ENCODE measurements at places on chromosomes 5 and 9. TPM values are rescaled to one million over a fixed set of nuclear protein-coding genes. Genes with fewer than 3 reads are reported as not detected.
A peak's percentile ranks its signal among the peaks of the same experiment; 100 is the strongest.

DNA sequence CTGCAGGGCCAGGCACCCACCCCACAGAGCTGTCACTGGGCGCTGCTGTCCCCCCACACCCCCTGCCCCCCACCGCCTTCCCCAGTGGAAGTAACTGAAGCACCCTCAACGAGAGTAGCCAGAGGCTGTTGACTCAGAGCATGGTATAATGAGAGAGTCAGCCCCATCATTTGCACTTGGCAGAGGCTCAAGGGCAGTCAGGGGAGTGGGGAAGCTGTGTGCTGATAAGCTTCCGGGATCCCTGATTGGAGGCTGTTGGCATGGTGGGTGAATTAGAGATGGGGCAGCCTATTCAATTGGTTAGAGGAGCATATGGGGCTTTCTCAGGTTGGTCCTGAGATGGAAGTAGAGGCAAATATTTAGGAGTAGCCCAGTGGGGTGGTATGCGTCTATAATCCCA lies 77.1 kb upstream of the GOLM1 start:
- DNase-seq = no peak

GRCh38 chr9:101458963-101459631 lies 23.5 kb upstream of the ALDOB start:
- peak; percentile 80 for DNase-seq

DNA sequence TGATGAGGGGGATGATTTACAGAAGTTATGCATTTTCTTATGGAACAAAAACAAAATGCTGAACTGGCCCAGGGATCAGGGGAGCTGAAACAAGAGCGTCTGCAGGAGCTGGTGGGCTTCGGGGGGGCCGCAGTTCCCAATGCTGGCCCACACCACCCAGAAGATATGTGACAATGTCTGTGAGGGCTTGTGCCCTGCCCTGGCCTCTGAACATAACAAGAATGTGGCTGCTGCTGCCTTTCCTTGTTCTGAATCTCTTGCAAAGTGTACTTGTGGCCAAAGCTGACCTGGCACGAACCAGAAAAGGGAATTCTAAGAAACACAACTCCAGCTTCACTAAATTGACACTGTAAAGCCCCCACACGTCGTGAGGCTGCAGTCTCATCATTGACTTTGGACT lies 66.7 kb downstream of the SEC61B start:
- no peak for DNase-seq

- DNase-seq = no peak
Measured at GRCh38 chr9:72563806-72564205, 42.4 kb downstream of the TMC1 start.

DNA sequence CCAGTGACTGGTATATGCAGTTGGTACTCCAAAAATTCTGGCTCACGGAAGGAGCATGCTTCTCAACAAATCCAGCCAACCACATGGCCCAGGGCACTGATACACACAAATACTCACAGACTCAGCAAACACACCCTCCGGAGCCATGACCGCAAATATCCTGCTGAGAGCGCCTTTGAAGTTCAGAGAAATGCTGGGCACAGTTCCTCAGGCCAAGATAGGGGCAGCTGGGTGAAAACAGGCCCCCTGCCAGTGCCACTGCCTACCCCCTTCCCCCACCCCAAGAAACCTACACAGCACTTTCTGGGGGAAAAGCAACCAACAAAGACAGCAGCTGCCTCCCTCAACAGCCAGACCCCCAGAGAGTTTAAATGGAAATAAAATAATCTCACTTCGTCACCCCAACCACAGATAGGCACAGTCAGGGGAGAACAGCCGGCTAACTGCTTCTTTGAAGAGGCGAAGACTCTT lies 120.0 kb downstream of the C5orf15 start:
- DNase-seq = no peak

DNA sequence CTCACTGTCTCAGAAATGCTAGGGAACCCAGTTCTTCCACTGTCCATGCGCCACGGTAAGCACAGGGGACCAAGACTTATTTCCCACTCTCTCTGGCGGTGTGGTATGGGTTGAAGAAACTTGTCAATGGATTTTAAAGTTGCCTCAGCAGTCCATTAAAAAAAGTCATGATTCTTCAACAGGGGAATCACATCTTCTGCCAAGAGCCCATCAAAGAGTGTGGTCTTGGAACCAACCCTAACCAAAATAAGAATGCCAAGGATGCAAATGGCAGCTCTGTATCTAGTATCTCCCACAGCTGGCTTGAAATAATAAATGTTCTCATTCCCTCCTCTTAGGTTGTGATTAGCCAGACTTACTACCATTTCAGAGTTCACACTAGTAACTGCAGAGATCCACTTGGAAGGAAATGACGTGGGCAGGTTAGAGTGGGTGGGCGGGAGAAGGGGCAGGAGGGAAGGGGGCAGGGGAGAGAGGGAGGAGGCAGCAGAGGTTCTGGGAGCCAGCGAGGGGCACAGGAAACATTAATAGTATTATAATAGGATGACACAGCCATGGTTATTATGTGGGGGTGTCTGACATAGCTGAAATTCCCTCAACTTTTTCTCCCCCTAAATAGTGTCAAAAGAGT lies 17.6 kb downstream of the PTCH1 start:
- no peak for DNase-seq

DNA sequence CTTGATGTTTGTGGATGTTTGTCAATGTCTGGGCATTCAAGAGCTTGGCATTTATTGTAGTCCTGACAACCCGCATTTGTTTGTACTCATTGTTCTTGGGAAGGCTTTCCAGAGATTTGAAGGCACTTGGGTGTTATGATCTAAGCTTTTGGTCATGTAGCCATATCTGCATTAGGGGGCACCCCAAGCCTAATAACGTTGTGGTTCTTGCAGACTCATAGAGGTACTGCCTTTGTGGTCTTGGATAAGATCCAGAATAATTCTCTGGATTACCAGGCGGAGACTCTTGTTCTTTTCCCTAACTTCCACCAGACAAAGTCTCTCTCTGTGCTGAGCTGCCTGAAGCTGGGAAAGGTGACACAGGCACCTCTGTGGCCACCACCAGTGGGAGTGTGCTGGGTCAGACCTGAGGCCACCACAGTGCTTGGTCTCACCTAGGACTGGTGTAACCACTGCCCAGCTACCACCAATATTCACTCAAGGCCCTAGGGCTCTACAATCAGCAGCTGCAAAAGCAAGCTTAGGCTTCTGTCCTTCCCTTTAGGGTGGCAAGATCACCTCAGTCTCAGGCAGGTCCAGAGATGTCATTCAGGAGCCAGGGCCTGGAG lies 144.4 kb upstream of the TAS2R1 start:
- peak; percentile 91 for DNase-seq

DNA sequence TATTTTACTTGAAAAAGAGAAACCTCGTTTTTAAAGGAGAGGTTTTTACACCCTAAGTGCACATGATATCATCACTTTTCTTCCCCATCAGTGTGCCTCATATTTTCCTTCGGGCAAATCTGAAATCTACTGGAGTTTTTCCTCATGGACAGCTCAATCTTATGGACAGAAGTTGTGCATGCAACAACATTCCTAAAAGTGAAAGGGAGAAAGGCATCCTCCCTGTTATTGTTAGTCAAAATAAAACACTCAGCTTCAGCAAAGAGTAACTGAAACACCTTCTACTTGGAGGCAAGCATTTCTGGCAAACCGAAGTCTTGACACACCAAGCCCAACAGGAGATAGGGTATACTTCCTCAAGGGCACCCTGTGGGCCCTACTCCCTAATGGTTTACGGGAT lies 217.9 kb downstream of the BNC2 start:
- DNase-seq = no peak

DNA sequence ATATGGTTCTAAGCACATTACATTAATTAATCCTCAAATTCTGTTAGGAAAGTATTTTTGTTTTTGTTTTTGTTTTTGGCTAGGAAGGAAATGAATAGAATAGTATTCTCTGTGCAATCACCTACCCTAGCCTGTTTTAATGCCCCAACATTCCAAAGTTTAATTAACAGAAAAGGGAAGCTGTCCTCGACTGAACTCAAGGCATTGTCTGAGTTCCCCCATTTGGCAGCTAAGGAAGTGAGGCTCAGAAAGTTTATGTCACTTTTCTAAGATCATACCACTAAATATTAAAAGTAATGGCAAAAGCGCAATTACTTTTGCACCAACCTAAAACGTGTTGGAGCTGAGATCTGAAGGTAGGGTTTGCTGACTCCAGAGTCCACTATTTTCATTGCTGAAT lies 59.8 kb downstream of the FGF1 start:
- DNase-seq = no peak

GRCh38 chr5:136399527-136399926 lies 34.2 kb upstream of the TRPC7 start:
- no peak for DNase-seq

DNA sequence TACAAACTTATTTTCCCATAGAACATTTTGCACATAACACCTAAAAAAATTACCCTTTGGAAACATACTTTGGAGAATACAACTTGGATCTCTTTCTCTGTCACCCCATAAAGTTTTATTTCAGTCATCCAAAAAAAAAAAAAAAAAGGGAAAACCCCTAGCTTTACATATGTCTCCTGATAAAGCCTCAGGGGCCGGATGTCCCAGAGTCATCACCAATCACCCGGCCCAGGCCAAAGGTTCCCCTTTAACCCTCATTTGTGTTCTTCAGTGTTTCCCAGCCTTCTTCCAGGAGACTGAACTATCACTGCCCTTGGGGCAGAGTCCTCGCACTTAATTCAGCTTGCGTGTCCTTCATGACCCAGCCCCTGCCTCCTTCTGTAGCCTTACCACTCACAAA lies 28.8 kb downstream of the ANXA6 start:
- no peak for DNase-seq

GRCh38 chr5:28403846-28404245 lies 1365.5 kb upstream of the CDH9 start:
- no peak for DNase-seq

DNA sequence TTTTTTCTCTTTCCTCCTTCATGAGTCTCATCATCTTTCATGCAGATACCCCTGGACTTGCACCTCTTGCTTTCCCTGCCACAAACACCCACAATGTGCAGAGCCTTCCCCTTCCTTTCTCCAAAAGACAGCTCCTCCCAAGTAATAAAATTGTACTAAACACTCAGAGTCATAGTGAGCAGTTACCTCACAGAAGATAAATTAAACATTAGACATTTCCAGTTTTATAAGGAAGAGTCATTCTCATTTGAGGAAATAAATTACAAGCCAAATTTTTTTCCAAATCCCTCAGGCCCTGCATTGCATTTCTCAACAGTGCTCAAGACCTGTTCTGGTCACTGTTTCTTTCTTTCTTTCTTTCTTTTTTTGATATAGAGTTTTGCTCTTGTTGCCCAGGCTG lies 131.5 kb downstream of the ATPSCKMT start:
- DNase-seq = peak; percentile 25

DNA sequence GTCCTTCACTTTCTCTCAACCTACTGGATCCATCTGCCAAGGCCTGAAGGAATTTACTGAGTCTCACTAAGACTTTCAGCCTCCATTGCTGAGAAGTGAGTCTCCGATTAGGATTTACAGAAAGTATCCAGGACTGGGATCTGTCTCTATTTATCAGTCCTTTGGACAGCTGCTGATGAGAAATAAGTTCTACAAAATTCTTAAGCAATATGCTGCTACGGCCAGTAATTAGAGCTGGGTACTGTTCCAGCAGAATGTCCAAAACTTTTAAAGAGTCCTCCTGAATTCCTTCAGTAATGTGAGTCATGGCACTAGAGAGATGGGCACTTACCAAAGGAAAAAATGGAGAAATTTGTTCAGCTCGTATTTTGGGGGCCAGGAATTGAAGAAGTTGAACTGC lies 5.9 kb downstream of the TEX10 start:
- DNase-seq = peak; percentile 54

GRCh38 chr9:85600675-85601263 lies 141.0 kb downstream of the AGTPBP1 start:
- DNase-seq = no peak

DNA sequence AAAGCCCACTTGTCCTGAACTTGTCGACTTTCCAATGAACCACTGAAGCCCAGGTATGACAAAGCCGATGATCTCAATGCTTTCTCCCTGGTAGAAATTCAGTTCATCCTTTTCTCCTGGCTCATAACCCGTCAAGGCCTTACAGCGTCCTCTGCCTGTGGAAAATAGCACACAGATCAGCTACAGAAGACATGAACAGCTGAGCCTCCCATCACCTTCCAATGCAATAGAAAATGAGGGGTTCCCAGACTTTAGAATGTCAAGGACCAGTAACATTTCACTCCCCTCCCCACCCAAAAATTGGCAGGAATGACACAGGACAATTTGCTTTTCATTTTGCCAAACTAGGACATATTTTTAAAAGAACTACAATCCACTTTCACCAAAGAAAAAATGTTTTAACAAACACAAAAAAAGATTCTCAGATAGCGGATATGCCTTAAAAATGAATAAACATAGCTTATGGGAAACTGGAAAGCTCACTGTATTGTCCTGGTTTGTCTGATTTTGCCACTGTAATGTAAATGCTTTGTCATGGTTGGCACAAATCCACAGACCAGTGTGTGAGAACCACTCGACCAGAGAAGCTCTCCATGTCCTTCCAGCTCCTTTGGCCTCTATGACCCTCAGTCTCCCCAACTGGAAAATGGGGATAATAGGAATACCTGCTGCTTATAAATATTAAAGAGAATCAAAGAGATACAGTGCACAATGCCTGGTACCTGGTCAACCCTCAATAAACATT lies 24.4 kb downstream of the SH3TC2 start:
- no peak for DNase-seq

DNA sequence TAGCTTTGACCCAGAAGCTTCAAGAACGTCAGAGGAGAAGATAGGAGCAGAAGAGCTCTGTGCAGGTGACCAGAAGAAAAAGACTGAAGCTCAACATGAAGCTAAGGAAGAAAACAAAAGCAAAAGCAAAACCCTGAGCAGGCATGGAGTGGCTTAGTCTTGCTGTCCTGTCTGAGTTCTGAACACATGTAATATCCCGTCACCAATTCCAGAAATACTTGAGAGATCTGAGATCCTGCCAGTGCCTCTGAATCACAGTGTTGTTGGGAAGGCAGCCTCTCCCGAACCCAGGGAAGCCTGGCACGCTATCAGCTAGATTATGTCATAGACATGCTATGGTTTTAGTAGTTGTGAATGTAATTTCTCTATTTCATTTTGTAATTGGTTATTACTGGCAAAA lies 235.7 kb downstream of the ICE1 start:
- peak; percentile 20 for DNase-seq

DNA sequence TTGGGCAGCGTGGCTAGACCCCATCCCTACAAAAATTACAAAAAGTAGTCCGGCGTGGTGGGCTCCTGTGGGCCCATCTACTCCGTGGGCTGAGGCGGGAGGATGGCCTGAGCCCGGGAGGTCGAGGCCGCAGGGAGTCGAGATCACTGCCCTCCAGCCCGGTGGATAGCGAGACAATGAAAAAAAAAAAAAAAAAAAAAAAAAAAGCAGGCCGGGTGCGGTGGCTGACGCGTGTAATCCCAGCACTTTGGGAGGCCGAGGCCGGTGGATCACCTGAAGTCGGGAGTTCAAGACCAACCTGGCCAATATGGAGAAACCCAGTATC lies 110.5 kb upstream of the LPCAT1 start:
- DNase-seq = no peak

The STK10 gene
- 49.6 TPM for total RNA-seq

The CCDC192 gene
- not detected for total RNA-seq

The SVEP1 gene
- 6.4 TPM for total RNA-seq

The CCL28 gene
- not detected for total RNA-seq

The CYLC2 gene
- total RNA-seq = not detected

The CER1 gene
- not detected for total RNA-seq

The PROB1 gene
- 5.0 TPM for total RNA-seq

The SLCO6A1 gene
- total RNA-seq = not detected

All from HFFc6 (cell line).